Left lung (tissue), 14 donors: ENCODE measurements at places on chromosomes 5 and 9. TPM values are rescaled to one million over a fixed set of nuclear protein-coding genes. Genes with fewer than 3 reads are reported as not detected.
A peak's percentile ranks its signal among the peaks of the same experiment; 100 is the strongest.

DNA sequence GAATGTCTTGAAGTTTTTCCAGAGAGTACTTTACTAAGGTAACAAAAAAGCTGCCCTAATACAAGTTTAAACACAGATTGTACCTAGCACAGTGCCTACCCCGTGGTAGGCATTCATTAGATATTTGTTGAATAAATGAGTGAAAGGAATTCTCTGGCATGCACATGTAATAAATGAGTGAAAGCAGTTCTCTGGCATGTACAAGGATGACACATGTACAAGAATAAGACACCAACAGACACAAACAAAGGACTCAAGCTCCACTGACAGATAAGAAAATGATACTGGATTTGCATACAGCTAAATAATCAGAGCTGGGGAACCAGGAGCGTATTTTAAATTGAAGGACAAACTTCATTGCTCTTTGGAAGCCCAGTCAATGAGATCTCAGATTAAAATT is 535.8 kb downstream of the EFNA5 start:
- H3K4me1 ChIP-seq: no peaks in the 10 kb centered on the region
- H3K27me3 ChIP-seq: no peaks in the 10 kb centered on the region
- no peaks in the 10 kb centered on the region for H3K36me3 ChIP-seq
- H3K27ac ChIP-seq: no peak overlapping the region

DNA sequence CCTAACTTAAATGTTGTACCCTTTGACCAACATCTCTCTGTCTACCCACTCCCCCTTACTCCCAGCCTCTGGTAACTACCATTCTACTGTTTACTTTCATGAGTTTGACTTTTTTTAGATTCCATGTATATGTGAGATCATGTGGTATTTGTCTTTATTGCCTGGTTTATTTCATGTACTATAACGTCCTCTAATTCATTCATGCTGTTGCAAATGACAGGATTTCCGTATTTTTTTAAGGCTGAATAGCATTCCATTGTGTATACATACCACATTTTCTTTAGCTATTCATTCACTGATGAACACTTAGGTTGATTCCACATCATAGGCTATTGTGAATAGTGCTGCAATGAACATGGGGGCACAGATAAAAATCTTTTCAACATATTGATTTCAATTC is 11.8 kb upstream of the NDUFB6 start:
- no peak overlapping the region for H3K4me3 ChIP-seq
- no peak overlapping the region for H3K27ac ChIP-seq
- peaks cover 8% of the 10 kb centered on the region for H3K27me3 ChIP-seq
- no peaks in the 10 kb centered on the region for H3K36me3 ChIP-seq

DNA sequence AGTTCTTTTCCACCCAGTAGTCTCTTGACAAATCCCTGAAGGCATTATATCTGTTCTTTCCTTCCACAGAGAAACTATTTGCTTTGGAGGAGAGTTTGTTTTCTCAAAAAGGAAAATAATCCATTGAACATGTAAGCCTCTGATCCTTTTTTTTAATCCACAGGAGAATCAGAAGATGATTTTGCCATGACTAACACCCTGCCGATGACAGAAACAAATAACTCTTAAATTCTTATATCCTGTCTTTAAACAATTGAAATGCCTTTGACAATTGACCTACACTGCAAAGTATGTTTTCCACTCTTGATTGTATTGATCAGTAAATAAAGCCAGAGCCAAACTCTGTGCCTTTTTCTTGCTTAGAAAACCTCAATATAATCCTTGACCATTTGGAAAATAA is 666.4 kb upstream of the CTNND2 start:
- no peak overlapping the region for H3K27ac ChIP-seq
- no peak overlapping the region for H3K4me3 ChIP-seq

The PDZD2 gene
- 49.8 TPM for total RNA-seq

- no peaks in the 10 kb centered on the region for H3K36me3 ChIP-seq
- H3K27me3 ChIP-seq: no peaks in the 10 kb centered on the region
- peak overlapping the region; percentile 60 for H3K27ac ChIP-seq
- DNase-seq: no peak
- H3K4me1 ChIP-seq: peaks cover 32% of the 10 kb centered on the region
These were observed 26.2 kb downstream of the IRF1 start for GRCh38 chr5:132464156-132464939.

The ECSCR gene
- 48.9 TPM for total RNA-seq

The RAB3C gene
- total RNA-seq: 1.8 TPM

The TAS2R1 gene
- not detected for total RNA-seq

The TMOD1 gene
- 2.5 TPM for total RNA-seq

DNA sequence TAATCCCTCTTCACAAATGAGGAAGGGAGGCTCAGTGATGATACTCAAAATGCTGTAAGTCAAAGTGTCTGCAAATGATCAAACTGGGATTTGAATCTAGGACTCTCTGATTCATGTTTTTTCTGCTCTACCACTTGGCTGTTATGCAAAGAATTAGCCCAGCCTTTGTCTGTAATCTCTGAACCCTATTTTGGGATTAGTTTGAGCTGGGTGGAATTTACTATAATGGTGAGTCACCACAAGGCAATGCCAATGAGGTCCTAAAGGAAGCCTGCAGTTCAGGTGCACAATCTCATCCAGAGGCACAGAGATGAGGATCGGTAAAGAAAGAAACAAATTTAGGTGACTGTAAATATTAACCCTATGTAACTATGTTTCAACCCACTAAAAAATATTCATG is 29.2 kb downstream of the RFK start:
- no peak overlapping the region for H3K27ac ChIP-seq
- no peaks in the 10 kb centered on the region for H3K27me3 ChIP-seq
- H3K36me3 ChIP-seq: no peaks in the 10 kb centered on the region
- no peak overlapping the region for H3K4me3 ChIP-seq

DNA sequence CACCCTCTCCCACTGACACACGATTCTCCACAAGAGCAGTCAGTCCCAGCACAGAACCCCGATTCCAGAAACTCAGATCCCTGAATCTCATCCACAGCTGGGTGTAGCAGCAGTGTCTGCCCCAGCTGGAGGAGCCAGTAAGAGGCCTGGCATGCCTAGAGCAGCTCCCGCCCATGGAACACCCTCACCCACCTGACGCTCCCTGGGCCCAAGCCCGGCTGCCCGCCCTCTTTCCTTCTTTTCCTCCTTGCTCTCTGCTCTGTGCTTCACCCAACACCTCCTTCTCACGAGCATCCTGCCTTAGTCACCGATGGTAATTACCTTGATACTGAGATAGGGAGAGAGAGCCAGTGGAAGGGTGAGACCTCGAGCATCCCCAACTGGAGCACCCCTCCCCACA is 8.7 kb downstream of the PCDH1 start:
- H3K4me3 ChIP-seq: no peak overlapping the region
- no peak overlapping the region for H3K27ac ChIP-seq
- H3K36me3 ChIP-seq: no peaks in the 10 kb centered on the region
- no peak for DNase-seq

DNA sequence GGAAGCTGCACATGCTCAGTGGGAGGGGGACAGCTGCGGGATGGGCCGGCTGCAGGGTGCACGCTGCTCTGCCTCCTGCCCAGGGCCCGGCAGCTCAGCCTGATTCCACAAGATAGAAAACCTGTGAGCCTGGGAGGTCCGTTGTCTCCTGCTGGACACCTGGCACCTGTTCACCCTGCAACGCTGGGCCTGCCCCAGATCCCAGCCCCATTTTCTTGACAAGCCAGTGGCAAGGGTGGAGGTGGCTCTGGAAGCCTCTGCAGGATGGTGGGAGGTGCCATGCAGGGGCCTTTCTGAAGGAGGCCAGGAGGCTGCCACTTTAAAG is 68.1 kb upstream of the RNF130 start:
- H3K4me1 ChIP-seq: no peaks in the 10 kb centered on the region
- no peaks in the 10 kb centered on the region for H3K27me3 ChIP-seq
- no peak for DNase-seq
- H3K36me3 ChIP-seq: no peaks in the 10 kb centered on the region
- H3K27ac ChIP-seq: no peak overlapping the region
- H3K4me3 ChIP-seq: no peak overlapping the region

GRCh38 chr5:142548739-142549275 is 137.1 kb downstream of the FGF1 start:
- H3K27ac ChIP-seq: no peak overlapping the region
- H3K27me3 ChIP-seq: peaks cover 32% of the 10 kb centered on the region
- H3K36me3 ChIP-seq: no peaks in the 10 kb centered on the region
- H3K4me1 ChIP-seq: no peaks in the 10 kb centered on the region

The TMC1 gene
- not detected for total RNA-seq

The OGN gene
- total RNA-seq: 11.8 TPM

The PCDHB16 gene
- total RNA-seq: 3.1 TPM

The SEC16A gene
- total RNA-seq: 77.8 TPM

The DNAJA1 gene
- 132 TPM for total RNA-seq
